NCI-H82 (cell line): ENCODE measurements at places on chromosomes 2 and 18.

DNA sequence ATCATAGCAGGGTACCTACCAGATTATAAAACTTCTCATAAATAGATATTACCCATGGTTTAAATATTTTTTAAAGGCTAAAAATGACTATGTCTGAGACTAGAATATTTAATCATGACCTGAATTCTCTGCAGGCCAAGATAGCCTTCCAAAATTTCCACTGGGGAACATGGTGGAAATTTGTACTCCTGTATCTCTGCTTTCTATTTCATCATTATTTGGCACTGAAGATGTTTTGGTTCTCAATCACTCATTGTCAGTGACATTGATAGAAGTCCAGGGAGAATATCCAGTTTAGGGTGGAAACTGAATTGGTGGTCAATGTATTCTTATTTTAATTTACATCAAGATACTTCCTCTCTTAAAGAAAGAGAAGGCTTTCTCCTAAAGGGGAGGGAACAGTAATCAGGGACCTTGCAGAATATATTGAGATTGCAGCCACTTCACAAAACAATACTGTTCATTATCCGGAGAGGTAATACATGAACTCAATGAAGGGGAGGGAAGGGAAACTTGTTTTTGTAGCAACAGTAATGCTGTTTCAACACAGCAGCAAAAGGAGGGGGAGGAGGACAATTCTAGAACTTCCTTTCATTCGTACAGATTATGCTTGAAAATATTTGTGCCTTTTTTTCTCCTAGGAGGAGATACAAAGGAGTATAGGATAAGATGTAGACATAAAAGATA is 34.1 kb downstream of the EEF1B2 start:
- DNase-seq = no peak

GRCh38 chr2:17470855-17471641 is 47.2 kb downstream of the RAD51AP2 start:
- peak; percentile 43 for DNase-seq

GRCh38 chr2:61993422-61994024 is 88.0 kb downstream of the COMMD1 start:
- DNase-seq = peak; percentile 75

DNA sequence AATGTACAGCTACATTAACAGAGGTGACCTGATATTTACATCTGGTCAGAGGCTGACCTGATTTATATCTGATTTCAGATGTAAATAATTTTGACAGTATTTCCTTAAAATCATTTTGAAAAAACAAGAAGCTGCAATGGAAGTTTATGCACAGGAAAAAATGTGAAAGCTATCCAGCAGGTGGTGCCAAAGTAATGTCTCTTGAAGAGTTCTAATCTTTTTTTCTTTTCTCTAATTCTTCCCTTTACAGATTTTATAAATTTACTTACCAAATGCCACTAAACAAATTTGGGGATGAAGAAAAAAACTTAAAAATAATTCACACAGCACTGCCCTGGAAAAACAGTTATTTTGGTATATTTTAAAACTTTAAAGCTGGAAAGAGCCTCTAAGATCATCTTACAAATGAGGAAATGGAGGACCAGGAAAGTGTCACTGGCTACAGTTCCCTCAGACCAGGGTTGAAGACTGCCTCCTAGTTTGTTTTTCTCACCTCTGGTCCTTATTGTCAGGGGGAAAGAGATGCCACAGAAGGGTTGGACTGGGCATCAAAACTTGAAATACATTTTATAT is 16.4 kb upstream of the FBLN7 start:
- DNase-seq = peak; percentile 65

DNA sequence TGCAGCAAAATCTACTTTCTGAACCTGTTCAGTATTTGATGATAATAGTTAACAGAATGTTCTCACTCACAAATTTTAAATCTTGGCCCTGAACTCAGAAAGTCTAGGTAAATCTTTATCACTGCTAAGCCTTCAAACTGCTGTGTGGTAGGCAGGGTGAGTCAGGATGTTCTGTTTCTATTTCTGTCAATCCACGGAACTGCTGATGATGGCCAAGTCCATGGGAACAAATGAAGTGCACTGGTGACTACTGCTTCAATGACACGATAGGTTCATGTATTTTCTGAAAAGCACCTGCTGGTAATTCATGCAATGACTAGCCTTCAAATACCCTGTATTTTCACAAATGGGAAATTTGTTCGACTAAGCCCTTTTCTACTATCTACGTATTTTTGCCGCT is 14.2 kb downstream of the NIFK start:
- no peak for DNase-seq

- no peak for DNase-seq
These were observed 73.9 kb upstream of the LMAN1 start for GRCh38 chr18:59432803-59433597.

DNA sequence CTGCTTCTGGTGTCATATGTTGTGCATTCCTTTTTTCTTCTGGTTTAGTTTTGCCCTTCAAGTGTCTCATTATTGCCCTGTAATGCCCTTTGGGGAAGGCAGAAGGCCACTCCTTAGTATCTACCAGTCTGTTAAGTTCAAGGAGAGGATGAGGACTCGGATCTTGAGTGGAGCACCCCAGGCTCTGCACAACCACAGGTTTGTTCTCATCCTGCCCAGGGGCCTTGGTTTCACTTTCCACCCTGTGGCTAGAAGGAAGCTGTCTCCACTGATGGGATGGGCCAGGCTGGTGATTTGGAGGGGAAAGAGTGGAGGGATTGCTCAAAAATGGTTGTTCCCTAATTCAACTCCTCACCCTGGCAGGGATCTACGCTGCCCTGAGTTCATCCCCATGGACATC is 30.2 kb upstream of the RAB11FIP5 start:
- DNase-seq = no peak

DNA sequence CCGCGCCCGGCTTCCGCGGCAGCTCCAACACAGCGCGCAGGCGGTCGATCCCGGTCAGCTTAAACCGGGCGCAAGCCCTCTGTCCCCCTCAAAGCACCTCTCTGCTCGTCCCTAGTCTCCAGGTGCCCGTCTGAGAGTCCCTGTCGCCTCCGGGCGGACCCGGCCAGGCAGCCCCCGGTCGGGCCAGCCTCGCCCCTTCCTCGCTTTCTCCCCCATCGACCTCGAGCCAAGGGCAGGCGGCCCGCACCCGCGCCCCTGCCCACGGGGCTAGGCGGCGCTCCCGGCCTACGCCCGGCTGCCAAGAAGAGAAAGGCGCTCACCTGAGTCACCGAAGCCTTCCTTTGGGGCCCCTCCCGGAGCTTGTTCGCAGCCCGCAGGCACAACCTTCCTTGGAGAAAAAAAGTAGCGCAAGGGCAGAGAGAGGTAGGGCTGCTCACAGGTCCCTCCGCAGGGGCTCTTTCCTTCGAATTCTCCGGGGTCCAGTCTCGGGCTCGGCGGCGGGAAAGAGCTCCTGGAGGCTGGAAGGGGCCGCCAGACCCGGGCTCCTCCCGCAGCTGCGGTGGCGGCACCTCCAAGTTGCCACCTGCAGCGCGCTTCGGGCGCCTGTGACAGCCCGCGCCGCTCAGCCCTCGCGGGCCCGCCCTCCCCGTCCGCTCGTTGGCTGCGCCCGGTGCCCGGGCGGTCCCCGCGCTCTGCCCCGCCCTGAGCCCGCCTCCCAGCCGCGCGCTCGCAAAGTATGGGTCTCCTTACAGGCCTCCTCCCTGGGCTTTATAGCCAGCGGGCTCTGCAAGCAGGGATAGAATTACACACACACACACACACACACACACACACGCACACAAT is 86.5 kb upstream of the EPB41L3 start:
- peak; percentile 78 for DNase-seq

DNA sequence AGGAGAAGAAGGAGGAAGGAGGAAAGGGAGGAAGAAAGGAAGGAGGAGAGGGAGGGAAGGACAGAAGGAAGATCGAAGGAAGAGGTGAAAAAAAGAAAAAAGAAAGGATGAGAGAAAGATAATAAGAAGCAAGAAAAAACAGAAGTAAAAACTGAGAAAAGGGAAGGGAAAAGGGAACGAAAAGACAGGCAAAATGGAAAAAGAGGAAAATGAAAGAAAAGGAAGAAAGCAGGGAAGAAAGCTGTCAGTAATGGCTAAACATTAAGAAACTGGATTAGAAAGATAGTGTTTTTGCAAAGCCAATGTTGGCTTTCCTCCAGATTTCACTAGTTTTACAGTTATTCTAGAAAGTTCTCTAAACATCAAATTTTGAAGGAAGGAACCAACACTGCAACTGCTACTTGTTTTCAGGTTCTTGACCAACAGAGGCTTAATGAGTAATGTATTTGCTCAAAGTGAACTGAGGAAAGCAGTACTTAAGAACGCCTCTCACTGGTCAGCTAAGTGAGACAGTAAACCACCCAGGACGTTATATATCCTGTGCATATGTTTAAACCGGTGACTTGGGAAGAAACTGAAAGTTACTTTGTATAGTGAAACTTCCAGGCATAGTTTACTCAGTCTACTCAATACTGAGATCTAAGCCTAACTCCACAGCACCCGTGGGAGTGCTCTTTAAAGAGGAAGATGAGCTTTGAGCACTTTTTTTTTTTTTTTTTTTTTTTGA is 286.2 kb upstream of the TRIB2 start:
- no peak for DNase-seq

DNA sequence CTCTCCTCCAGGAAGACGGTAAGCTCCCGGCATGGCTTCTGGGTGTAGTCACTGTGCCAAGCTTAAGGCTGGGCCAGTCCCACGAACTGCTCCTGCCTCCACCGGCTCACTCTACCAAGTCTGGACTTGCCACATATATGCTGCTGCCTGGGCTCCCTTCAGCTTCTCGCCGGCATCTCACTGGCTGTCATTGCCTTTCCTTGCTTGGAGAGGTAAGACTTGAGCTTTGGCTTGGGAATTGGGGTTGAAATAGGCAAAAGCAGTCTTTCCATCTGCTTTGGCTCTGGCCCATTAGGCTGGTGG is 481.0 kb downstream of the TGIF1 start:
- no peak for DNase-seq

- DNase-seq = peak; percentile 94
These were observed 49.4 kb downstream of the POLE4 start for GRCh38 chr2:75007819-75008218.

- no peak for DNase-seq
These were observed 246.9 kb downstream of the LNPK start for GRCh38 chr2:175755169-175755568.

DNA sequence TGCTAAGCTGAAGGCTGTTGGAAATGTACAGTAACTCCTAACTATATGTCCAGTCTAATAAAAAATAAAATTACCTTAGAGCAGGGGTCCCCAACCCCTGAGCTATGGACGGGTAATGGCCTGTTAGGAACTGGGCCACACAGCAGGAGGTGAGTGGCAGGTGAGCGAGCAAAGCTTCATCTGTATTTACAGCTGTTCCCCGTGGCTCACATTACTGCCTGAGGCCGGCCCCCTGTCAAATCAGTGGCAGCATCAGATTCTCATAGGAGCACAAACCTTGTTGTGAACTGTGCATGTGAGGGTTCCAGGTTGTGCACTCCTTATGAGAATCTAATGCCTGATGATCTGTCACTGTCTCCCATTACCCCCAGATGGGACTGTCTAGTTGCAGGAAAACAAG is 73.1 kb upstream of the CXCR4 start:
- DNase-seq = peak; percentile 7

DNA sequence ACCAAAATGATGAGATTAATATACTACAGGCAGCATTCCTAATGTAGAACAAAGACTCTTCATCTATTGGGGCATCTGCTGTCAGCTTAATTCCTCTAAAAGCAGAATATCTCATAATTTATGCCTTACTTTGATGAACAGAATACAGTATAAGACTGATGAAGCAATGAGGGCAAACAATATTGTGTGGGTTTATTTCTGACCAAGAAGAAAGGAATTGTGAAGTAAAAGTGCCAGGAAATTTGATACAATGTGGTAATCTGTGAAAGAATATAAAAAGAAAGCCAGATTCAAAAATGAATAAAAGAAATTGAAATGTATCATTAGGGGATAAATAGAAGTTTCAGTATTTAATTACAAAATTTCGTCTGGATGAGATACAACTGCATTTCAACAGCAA is 78.8 kb upstream of the TTC21B start:
- no peak for DNase-seq

DNA sequence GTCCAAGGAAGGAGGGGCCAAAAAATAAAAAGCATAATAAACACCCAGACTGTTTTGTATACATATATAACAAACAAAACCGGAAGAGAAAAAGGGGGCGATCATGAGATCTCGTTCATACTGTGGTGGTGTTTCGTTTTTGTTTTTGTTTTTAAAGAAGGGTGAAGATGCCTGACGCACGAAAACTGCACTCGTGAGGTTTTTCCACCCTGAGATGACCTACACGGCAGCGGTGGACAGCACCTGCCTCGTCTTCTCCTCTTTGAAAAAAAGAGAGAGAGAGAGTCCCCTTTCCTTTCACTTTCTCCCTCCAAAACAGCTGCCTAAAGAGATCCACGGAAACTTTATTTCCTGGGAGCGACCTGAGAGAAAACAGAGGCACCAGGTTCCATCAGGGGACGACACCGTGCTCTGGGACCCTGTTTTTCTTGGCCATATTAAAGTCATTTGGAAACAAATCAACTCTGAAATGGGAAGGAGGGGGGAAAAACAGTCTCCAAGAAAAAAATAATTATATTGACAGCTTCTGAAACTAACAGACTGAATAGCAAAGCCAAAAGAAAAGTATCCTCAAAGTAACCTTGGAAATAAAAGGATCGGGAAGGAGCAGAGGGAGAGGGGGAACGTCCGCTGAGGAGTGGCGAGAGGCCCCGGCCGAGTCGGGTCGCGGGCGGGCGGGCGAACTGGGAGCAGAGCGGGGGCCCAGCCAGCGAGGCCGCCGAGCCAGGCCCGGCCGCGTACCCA is 3.5 kb downstream of the POU3F3 start:
- DNase-seq = no peak

DNA sequence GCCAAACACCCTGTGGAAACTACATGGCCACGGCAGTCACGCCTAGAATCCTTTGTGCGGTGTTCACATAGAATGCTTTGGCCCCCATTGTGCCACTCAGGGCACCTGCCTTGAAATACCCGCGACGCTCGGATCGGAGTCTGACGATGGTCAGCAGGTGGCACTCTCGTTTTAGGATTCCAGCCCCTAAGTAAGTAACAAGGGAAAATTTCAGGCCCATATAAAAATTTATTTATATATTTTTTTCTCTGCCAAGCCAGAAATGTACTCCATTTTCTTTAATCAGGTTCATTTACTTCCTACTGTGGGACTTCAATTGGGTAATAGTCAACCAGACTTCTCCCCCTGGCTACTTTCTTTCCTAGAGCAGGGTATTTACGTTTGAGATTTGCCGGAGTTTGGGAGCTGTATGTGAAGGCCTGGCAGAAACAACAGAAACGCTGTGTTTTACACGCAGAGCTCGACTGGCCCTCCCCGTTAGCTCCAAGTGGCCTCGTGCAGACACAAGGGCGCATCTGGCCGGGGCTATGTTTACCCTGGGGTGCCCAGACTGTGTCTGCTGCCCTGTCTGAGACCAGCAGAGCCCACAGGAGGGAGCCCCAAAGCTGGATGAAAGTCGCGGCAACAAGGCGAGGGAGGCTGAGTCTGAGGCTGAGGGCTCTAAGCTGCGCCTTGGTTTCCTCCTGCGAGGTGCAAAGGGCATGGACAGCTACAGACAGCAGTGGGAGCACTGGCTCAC is 41.6 kb downstream of the LRRC30 start:
- peak; percentile 70 for DNase-seq
